GM12891 (cell line): ENCODE measurements at places on chromosomes 5 and 9.

GRCh38 chr5:53950621-53951020 is 359.8 kb downstream of the ARL15 start:
- no peak for DNase-seq

DNA sequence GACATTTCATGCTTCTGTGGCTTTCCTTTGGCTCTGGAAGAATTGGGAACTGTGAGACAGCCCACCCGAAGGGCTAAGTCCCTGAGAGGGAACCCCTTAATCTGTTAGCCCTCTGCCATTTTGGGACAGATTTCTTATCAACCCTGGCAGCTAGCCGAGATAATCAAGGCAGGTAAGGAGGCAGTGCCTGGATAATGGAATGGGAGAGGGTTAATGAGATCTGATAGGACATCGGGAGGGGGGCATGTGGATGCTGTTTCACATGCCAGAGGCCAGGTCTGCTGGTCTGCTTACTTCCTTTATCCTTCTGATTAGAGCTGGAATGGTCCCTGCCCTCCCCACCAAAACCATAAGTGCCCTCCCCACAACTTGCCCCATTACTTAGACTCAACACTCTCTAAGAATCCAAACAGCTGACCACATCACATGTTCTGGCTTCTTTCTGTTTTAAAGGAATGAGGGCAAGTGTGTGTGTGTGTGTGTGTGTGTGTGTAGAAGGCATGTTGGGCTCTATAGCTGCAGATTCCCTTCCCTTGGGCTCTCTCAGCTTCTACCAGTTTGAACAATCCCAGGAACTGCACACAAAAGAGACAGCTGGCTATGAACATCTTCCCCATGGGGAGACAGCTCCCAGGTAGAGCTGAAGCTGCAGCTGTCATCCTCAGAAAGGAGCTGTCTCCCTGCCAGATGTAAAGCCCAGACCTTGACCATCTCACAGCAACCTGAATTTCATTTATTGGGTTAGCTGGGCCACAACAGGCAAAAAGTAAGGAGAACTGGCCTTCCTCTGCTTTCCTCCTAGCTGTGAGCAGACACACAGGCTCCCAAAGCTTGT is 221.3 kb downstream of the PIK3R1 start:
- no peak for DNase-seq

- DNase-seq, result no peak
These were observed 241.4 kb upstream of the ZNF462 start for GRCh38 chr9:106621313-106622163.

GRCh38 chr5:42404366-42404765 is 18.9 kb upstream of the GHR start:
- no peak for DNase-seq

DNA sequence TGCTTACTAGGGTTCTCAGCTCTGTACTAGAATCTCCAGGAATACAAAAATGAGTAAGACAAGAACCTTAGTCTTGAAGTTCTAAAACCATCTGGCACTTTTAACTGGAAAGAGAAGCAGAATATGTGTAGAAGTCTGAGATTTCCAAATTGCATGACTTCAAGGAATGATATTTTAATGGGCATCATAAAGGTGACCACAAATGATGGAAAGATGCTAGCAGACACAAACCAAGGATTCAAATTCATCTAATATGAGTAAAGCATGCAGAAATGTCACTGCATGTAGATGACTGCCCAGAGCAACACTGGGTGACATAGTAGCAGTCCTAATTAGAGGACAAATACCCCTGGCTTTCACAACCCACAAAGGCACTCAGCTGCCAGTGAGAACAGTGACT is 117.2 kb downstream of the RPS23 start:
- DNase-seq, result no peak

GRCh38 chr9:91273853-91274552 is 87.7 kb downstream of the AUH start:
- no peak for DNase-seq

- DNase-seq, result no peak
These were observed 14.7 kb upstream of the TNC start for GRCh38 chr9:115132648-115133047.

- no peak for DNase-seq
These were observed 32.4 kb downstream of the DDX31 start for GRCh38 chr9:132637351-132637750.

DNA sequence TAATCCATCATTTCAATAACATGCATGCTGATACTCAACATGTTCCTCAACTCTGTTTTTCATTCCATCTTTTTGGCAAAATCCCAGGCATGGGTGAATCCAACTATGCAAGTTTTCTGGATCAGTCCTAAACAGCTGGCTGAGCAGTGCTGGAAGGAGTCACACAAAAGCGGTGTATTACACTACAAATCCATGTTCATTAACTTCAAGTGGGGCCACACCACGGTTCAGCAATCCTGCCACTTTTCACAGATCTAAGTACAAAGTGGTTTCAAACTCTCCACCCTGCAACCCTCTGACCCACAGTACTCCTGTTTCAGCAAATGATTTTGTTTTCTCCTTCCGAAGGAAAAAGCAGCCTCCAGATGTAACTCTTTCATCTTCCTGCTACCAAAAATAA is 222.5 kb downstream of the EPB41L4A start:
- DNase-seq, result no peak

GRCh38 chr5:52837068-52837467 is 49.4 kb downstream of the ITGA1 start:
- no peak for DNase-seq

- DNase-seq, result no peak
These were observed 8.0 kb downstream of the PLIN2 start for GRCh38 chr9:19119246-19119645.

DNA sequence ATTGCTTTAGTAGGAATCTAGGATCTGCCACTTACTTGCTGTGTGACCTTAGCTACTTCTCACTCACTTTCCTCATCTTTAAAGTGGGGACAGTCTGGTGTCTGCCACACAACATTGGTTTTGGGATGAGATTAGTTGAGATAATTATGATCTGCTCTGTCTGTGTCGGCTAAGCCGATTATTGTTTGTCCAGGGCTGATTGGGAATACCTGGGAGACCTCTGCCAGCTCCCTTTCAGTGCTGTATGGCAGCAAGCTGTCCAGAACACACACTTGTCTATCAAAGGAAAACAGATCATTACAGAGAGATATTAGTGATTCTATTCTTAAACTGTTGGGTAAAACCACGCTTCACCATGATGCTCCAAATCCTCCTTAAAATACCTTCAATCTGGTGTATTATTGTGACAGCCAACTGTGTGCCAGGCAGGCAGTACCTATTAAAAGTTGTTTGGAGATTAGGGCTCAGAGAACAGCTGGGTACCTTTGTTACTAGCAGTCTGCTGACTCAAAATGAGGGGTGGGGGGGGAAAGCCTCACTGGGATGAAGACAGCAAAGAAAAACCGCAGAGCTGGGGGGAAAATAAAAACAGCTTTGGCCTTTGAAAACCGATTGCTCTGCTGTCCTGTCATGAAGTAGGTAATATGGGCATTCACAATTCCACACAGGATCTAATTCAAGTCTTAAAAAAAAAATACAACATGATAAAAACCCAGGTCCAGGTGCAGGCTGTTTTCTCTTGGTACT is 458.4 kb upstream of the C9orf72 start:
- no peak for DNase-seq

GRCh38 chr5:58450018-58450417 is 9.9 kb downstream of the PLK2 start:
- DNase-seq, result no peak

GRCh38 chr9:4662989-4663792 is 1.1 kb downstream of the PLPP6 start:
- no peak for DNase-seq

GRCh38 chr5:54257366-54258118 is 52.8 kb downstream of the ARL15 start:
- no peak for DNase-seq

GRCh38 chr5:149071756-149072155 is 8.9 kb upstream of the SH3TC2 start:
- no peak for DNase-seq
